Esophagus mucosa (tissue), 1 donor: ENCODE measurements at places on chromosomes 3 and 15. TPM values are rescaled to one million over a fixed set of nuclear protein-coding genes. Genes with fewer than 3 reads are reported as not detected.

FGF12 gene
- total RNA-seq: 0.72 TPM

GPR176 gene
- total RNA-seq: 0.40 TPM

DNA sequence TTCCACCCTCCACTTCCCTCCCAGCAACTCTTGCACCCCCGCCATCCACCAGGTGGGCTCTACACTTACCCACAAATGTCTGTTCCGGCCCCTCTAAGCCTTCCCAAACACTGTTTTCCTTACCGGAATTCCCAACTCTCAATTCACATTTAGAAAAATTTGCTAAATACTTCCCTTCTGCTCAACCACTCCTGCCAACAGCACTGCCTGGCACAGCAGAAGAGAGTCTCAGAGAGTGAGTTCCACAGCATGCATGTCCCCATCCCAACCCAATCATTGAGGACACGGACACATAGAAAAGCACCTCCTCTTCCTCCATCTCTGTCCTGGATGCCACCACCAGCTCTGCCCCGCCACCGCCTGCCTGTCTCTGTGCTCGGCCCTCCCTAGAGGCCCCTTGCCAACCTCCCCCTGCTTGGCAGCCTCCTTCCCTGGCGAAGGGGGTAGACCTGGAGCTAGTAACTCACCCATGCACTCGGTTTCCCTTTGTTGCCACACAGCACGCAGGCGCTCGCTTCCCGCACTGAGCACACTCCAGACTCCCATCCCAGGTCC lies 66.2 kb upstream of the SLC6A1 start:
- peak; percentile 42 for ATAC-seq

DNA sequence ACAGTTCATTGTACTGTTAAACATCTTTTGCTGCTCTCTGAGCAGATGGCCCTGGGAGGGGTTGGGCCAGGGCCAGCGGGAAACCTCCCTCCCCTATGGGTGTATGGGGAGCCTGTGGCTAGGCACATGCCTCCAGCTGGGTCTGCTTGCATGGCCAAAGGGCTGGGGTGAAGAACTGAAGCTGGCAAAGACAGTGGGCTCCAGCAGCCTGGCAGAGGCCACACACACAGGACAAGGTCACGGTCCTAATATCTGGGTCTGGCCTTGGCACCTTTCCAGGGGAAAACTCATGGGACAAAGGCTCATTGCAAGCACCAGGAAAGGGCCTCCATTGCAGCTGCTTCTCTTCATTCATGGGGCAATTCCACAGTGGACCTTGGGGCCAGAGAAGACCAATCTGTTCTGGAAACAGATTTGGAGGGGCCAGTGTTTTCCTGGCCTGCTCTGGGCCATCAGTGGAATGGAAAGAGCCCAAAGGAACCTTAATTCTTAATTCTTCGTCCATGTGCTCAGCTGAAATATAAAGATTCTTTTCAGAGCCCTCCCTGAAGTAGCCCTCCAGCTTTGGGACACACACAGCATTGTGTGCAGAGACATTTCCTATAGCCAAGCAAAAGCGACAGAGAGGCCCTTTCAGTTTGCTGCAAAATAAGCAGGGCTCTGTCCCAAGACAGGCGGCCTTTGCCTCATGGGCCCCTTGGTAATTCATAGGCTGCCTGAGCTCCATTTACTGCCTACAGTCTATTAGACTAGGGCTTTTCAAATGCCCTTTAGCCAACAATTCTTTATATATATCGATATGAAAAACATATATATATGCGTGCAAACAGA lies 11.3 kb upstream of the LIMD1 start:
- peak; percentile 35 for ATAC-seq

SNTN gene
- not detected for total RNA-seq

- peak; percentile 98 for ATAC-seq
Observed at GRCh38 chr3:177928172-177928873, 607.9 kb upstream of the KCNMB2 start.

DNA sequence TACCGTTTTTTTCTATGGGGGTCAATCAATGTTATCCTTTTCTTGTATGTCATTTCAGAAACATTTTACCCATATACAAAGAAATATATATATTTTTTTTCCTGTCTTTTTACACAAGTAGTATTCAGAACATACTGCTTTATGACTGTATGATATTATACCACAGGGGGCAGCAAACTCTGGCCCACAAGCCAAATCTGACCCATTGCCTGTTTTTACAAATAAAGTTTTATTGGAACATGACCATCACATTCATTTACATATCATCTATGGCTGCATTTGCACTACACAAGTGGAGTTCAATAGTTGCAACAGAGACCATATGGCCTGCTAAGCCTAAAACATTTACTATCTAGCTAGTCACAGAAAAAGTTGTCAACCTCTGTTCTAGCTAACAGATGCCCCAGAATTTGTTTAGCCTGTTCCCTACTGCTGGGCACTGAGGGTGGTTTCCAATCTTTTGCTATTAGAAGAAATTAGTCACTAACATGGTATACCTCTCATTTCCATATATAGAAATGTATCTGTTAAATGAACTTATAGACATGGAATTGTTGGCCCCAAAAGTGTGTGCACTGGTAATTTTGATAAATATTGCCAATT lies 57.7 kb downstream of the BFSP2 start:
- ATAC-seq: no peak

DNA sequence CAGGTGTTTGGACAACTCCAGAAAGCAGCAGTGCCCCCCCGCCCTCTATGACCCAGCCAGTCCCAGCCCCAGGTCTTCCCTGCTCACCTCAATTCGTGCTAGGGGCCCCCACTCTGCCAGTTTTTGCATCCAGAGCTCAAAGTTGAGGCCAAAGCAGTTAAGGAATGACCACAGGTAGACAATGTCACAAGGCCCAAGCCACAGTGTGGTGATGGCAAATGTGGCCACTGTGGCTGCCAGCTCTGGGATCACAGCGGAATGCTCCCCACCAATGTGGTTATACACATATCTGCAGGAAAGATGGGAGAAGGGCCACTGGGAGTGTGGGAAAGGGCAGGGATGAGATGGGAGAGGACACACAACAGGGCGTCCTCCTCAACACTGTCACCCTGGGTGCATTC lies 8.2 kb downstream of the KLHL40 start:
- no peak for ATAC-seq

DNA sequence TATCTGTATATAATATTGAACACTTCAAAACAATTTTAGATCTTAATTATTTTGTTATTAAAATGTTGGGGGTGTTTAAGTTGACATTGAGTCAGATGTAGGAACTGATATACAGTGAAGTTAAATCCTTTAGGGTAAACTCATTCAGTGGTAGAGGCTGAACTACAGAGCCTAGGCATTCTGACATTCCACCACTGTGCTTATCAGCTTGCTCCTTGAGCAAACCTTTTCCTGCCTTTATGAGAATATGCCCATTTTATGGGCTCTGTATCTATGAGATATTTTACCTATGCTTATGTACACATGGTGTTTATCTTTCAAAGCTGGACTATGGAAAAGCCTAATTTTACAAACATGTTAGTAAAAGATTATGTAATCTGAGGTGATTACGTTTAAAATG lies 407.5 kb downstream of the ZBTB20 start:
- ATAC-seq: no peak

GRCh38 chr3:71305231-71306206 lies 278.0 kb downstream of the FOXP1 start:
- ATAC-seq: no peak

DNA sequence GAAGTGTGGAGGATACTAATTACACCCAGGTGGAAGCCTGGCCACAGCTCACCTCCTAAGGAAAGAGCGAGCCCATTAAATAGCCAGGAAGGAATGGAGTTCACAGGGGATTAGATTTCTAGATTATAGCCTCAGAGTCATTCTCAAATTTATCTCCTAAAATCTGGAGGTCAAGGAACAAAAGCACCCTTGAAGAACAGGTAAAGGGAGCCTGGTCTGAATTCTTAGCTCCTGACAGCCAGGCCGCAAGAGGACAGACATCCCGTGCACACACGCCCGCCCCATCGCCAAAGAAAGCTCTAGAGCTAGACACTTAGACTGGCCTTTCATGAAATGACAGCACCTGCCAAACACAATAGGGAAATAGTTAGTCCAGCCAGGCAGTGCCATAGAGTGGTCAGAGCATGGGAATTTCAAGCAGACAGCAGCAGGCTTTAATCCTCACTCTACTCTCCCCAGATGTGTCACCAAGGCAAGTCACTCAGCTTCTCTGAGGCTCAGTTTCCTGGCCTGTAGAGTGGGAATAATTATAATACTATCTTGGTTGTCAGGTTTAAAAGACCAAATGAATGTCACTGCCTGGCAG lies 59.2 kb downstream of the LIPC start:
- ATAC-seq: peak; percentile 76

GRCh38 chr3:184180165-184180564 lies 5.5 kb downstream of the AP2M1 start:
- no peak for ATAC-seq

DNA sequence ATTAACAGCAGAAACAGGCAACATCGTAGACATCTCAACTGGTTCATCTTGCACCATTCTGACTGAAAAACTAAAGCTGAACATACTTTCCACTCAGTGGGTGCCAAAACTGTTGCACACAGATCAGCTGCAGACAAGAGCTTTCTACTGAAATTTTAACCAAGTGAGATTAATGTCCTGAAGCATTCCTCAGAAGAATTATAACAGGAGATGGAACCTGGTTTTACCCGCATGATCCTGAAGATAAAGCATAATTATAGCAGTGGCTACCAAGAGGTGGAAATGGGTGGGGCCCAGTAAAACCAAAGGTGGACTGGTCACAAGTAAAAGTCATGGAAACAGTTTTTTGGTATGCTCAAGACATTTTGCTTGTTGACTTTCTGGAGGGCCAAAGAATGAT lies 858.8 kb downstream of the FHIT start:
- ATAC-seq: no peak

BTLA gene
- total RNA-seq: 0.44 TPM

CPNE9 gene
- total RNA-seq: not detected

- no peak for ATAC-seq
Observed at GRCh38 chr3:14564741-14565140, 24.6 kb upstream of the GRIP2 start.

DNA sequence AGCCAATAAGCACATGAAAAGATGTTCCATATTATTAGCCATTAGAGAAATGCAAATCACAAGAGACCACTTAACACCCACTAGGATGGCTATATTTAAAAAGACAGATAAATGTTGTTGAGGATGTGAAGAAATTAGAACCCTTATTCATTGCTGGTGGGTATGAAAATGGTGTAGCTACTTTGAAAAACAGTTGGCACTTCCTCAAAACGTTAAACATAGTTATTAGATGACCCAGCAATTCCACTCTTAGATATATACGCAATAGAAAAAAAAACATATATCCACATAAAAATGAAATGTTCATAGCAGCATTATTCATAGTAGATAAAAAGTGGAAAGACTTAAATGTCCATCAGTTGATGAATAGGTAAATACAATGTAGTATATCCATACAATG lies 47.1 kb upstream of the TERB2 start:
- ATAC-seq: no peak

- no peak for ATAC-seq
Observed at GRCh38 chr15:63114465-63114864, 7.2 kb upstream of the LACTB start.

- ATAC-seq: no peak
Observed at GRCh38 chr3:27971600-27971999, 249.5 kb upstream of the EOMES start.

DNA sequence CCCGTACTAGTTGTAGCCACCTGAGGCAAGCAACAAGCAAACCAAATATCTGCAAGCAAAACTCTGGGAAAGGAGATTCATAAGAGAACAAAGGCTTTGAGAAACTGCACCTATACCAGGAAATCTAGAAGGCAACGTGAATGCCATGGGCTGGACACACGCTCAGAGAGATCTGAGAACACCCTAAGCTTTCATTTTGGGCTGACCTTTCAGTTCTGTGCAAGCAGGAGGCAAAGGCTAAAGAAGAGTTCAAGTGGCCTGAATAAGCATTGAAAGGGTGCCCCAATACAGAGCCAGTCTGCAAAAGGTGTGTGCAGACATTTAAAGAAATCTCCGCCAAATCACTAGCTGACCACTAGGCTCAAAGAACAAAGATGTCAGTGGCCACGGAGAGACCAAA lies 461.6 kb downstream of the PYDC2 start:
- no peak for ATAC-seq

- ATAC-seq: no peak
Observed at GRCh38 chr3:44232407-44232806, 9.3 kb upstream of the TOPAZ1 start.

DNA sequence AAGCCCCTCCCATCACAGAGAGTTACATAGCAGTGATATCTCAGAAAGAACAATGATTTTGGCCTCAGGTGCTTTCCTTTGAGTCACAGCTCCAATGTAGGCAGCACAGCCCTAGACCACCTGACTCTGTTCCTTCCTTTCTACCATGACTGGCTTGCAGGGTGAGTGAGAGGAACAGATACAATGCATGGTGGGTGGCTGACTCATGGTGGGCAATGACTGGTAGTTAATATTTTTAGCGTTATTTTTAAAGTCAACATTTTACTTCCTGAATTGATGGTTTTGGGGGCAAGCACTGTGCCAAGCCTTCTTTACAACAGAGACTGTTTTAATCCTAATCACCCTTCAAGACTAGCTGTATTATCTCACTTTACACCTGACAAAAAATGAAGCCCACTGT lies 32.8 kb upstream of the ST3GAL6 start:
- peak; percentile 46 for ATAC-seq

GLT8D1 gene
- total RNA-seq: 16.7 TPM

GRCh38 chr3:44827196-44827595 lies 34.5 kb upstream of the TMEM42 start:
- no peak for ATAC-seq

SH2D7 gene
- not detected for total RNA-seq

DNA sequence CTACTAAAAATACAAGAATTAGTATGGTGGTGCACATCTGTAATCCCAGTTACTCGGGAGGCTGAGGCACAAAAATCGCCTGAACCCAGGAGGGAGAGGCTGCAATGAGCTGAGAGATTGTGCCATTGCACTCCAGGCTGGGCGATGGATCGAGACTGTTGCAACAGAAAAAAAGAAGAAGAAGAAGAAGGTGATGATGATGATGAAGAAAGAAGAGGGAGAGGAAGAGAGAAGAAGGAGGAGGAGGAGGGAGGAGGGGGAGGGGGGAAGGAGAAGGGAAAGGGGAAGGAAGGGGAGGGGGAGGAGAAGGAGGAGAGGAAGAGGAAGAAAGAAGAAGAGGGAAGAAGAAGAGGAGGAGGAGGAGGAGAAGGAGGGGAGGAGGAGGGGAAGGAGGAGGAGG lies 33.2 kb upstream of the ZNF710 start:
- ATAC-seq: no peak

DNA sequence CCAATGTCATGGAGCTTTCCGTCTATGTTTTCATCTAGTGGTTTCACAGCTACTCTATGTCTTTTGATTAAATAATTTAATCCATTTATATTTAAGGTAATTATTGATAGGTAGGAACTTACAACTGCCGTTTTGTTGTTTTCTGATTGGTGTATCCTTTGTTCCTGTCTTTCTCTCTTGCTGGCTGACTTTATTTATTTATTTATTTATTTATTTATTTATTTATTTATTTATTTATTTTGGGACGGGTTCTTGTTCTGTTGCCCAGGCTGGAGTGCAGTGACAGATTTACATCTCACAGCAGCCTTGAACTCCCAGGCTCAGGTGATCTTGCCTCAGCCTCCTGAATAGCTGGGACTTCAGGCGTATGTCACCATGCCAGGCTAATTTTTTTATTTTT lies 299.2 kb upstream of the COL8A1 start:
- ATAC-seq: no peak
